ENCODE measurements at places on chromosomes 13 and 19.

- no peak for DNase-seq
Measured at GRCh38 chr13:46165485-46166223, 16.3 kb downstream of the LCP1 start.

- no peak for DNase-seq
Measured at GRCh38 chr19:5287066-5287465, 53.5 kb downstream of the PTPRS start.

DNA sequence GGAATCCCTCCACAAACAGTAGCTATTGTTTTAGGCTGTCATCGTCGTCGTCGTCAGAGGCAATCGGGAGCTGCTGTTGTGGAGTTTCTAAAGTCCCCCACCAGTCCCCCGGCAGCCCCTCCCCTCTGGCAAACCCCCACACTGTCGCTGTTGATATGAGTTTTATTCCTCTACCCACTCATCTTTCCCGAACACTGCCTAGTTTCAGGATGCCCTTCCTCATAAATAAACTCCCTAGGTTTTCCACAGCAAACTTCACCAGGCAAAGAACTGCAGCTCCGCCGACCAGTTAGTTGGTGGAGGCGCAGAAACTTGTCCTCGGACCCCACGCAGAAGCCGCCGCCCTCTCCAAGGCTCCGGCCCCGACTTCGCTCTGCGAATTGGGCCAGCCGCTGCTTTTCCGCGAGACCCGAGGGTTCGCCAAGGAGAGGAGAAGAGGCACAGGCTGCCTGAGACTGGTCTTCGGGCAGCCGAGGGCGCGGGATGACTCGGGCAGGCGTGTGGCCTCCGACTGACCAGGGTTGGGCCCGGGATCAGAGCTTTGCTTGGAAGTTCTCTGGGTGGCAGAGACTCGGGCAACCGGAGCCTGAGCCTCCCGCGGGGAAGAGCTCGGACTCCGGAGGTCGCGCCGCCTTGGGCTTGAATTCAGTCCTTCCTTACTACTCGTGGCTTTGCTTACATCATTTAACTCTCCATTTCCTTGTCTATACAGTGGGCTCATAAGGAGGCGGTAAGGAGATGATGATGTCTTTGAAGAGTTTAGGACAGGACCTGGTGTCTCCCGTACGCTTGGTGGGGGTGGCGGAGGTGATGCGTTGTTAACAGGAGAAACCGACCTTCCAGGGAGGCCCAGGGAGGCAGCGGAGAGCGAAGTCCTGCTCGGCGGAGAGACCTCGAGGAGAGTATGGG, 7.9 kb downstream of the PDX1 start:
- no peak for DNase-seq

DNA sequence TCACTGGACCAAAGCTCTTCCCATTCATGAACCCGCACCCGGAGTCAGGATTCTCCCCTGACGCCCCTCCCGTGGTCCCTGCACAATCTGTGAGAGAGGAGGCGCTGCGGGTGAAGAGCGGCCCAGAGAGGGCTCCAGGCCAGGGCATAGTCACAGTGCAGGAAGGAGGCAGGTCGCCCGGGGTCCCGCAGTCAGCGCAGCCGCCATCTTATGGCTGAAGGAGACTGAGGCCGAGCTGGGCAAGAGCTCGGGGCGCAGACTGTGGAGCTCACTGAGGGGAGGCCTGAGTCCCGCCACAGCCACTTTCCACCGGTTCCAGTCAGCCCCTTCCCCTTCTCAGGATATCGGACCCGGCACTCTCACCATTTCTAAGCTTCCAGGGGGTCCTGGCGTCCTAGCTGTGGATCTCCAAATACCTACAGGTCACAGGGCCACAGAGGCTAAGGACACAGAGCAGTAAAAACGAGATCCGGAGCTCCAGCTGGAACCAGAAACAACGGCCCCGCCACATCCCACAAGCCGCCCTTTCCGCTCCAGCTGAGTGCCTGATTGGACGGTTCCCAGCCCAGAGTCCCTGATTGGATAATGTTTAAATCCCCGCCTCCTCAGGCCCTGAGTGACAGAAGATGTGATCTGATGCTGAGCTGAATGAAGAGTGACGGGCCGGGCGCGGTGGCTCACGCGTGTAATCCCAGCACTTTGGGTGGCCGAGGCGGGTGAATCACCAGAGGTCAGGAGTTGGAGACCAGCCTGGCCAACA, at the start of gene ZNF99:
Gene ZNF99, minus strand, starts transcription at position 501 of the 760 bp plus-strand sequence. Its CDS starts 135 bp downstream, at position 366.
- peak; percentile 35 for DNase-seq

DNA sequence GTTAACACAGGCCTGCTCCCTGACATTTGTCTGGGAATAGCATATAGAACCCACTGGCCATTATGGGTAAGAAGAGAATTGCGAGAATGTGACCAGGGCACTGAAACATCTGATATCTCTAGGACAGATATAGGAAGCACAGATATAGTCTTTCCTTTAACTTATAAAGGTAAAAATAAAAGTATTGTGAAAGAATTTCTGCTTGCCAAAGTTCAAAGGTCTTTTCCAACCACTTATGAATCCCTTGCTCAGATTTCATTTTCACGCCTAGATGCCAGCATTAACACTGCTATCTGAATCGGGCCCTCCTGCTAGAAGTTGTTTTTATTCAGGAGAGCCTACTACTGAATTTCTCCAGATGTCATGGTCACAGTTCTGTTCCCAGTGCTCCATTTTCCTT, 27.7 kb downstream of the BBC3 start:
- no peak for DNase-seq

GRCh38 chr19:18985257-18985656, 44.2 kb upstream of the HOMER3 start:
- DNase-seq, result no peak

GRCh38 chr19:14048443-14049153, 13.3 kb downstream of the PALM3 start:
- no peak for DNase-seq
